ENCODE measurements at places on chromosomes 12 and 14. TPM values are rescaled to one million over a fixed set of nuclear protein-coding genes. Genes with fewer than 3 reads are reported as not detected.

GPR162 gene
- total RNA-seq = not detected

CLECL1 gene
- 1.1 TPM for total RNA-seq

PRB4 gene
- total RNA-seq = not detected

SOAT2 gene
- total RNA-seq = not detected

COX8C gene
- not detected for total RNA-seq

Data from esophagus squamous epithelium (tissue), 5 donors.